Gastroesophageal sphincter (tissue), 4 donors: ENCODE measurements at places on chromosomes 2 and 18. TPM values are rescaled to one million over a fixed set of nuclear protein-coding genes. Genes with fewer than 3 reads are reported as not detected.

Gene UBE2F
- total RNA-seq, result 99.5 TPM

Gene ITPRIPL1
- 0.27 TPM for total RNA-seq

Gene FBXO15
- total RNA-seq, result 0.27 TPM

Gene SULT1C2
- 1.0 TPM for total RNA-seq

Gene SAG
- total RNA-seq, result 1.5 TPM

Gene TBR1
- not detected for total RNA-seq

Gene CENPA
- total RNA-seq, result not detected

Gene ALPG
- total RNA-seq, result not detected

Gene ASPRV1
- 1.2 TPM for total RNA-seq

Gene TMEM247
- total RNA-seq, result not detected

Gene CABYR
- total RNA-seq, result 2.7 TPM

Gene SCN1A
- not detected for total RNA-seq

Gene SPATA3
- not detected for total RNA-seq
